Dermis blood vessel endothelial cell (primary cell): ENCODE measurements at places on chromosomes 2 and 18. TPM values are rescaled to one million over a fixed set of nuclear protein-coding genes. Genes with fewer than 3 reads are reported as not detected.

DNA sequence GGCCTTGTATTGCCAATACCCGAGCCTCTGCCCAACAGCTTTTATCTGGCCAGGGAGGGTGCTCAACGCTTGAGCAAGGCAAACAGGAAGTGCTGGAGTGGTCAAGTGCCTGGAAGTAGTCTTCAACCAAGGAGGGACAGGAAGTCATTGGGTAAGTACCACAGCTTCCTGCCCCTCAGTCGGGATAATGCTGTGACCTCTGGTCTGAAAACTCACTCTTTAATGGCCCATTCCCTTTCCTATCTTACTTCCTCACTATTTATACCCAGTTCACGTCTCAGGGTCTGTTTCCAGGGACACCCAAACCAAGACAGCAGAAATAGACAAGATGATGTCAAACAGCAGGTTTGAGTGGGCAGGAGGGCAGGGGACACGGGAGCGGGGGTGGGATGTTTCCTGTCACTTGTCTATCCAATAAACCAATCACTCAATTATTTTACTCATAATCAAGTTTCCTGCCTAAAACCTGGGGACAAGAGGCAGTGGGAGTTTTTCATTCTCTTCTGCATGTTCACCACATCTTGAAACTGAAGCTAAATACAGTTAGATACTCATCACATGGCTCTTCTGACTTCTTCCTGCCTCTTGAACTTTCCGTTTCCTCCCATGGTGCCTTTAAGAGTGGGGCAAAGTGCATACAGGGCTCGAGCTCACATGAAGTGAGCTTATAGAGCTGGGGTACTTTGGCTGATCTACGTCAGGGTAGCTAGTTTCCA lies 68.9 kb upstream of the CAB39 start:
- DNase-seq = peak; percentile 26

Gene TMEM182
- total RNA-seq = 0.51 and 1.3 TPM in 2 replicates

- DNase-seq = no peak
These were observed 44.4 kb upstream of the HPCAL1 start for GRCh38 chr2:10258326-10258725.

Gene PROM2
- total RNA-seq = 0.05 and 0.34 TPM in 2 replicates

Gene COL3A1
- total RNA-seq = 4.2 and 10.9 TPM in 2 replicates

DNA sequence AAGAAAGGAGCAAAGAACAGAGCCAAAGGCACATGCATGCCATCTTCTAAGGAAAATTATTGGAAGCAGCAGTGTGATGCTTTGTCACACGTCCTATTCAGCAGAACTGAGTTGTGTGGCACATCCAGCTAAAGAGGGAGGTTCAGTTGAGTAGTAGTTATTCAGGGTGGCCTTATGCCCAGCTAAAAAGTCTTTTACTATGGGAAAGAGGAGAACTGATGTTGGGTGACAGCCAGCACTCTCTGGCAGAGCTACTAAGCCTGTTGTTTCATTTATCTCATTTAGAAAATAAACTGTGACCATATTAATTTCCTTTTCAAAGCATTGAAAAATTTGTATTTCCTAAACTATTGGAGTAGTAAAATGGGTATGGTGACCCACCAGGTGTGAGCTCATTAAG lies 18.5 kb downstream of the ITGA6 start:
- no peak for DNase-seq

GRCh38 chr2:37635504-37636380 lies 35.7 kb downstream of the CDC42EP3 start:
- peak; percentile 86 for DNase-seq

- peak; percentile 64 for DNase-seq
These were observed 51.7 kb downstream of the AGAP1 start for GRCh38 chr2:235545339-235546150.

- DNase-seq = no peak
These were observed 52.2 kb upstream of the UGP2 start for GRCh38 chr2:63789338-63790020.

Gene ITPRID2
- 191 and 211 TPM in 2 replicates for total RNA-seq
